ENCODE measurements at places on chromosomes 12 and 14.

- DNase-seq = no peak
These were observed 15.6 kb downstream of the MVK start for GRCh38 chr12:109589240-109589590.

DNA sequence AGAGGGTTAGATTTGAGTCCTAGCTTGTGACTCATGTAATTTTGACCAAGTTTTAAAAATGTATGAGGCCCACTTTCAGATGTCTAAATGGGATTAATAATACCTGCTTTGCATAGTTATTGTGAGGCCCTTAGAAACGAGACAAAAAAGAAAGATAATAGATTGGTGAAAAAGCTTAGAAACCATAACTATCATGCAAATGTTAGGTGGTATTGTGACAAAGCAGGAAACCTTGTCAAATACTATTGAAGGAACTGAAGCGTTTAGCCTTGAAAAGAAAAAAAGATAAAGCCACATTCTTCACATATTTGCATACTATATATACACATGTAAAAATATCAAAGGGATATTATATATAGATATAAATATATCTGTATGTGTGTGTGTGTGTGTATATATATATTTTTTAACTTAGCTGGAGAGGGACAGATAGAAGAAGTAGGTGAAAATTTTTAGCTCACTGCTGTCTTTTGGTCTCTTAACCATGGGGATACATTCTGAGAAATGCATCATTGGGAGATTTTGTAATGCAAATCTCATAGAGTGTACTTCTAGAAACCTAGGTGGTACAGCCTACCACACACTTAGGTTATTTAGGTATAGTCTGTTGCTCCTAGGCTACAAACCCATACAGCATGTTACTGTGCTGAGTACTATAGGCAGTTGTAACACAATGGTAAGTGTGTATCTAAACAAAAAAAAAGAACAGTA lies 270.3 kb downstream of the CCDC91 start:
- DNase-seq = no peak

- DNase-seq = no peak
These were observed 12.7 kb downstream of the LTBP2 start for GRCh38 chr14:74599321-74599761.

DNA sequence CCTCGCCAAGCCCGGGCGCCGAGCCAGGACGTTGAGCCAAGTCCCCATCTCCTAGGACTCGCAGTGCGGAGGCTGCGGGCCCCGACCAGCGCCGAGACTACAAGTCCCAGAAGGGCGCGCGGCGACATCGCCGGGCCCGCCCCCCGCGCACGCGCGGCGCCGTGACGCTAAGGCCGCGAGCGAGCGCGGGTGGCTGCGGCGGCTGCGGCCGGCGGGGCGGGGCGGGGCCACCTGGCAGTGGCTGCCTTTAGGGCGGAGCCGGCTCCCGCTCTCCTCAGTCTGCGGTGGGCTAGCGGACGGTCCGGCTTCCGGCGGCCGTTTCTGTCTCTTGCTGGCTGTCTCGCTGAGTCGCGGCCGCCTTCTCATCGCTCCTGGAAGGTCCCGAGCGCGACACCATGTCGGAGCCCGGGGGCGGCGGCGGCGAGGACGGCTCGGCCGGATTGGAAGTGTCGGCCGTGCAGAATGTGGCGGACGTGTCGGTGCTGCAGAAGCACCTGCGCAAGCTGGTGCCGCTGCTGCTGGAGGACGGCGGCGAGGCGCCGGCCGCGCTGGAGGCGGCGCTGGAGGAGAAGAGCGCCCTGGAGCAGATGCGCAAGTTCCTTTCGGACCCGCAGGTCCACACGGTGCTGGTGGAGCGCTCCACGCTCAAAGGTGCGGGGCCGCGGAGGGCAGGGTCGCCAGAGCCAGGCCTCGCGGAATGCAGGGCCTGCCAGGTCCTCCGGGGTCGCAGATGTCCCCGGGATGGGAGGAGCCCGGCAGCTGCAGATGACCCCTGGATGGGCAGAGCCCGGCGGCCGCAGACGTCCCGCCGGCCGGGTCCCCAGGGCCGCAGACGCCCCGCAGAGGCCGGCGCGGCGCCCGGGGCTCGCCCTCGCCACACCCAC lies at the start of gene DYNC1H1:
Gene DYNC1H1 (plus strand): TSS at position 277 of the 884 bp plus-strand sequence. CDS start 119 bp downstream, at position 396.
- DNase-seq = peak; percentile 90

GRCh38 chr14:30227436-30227835 lies 299.8 kb upstream of the PRKD1 start:
- DNase-seq = no peak

DNA sequence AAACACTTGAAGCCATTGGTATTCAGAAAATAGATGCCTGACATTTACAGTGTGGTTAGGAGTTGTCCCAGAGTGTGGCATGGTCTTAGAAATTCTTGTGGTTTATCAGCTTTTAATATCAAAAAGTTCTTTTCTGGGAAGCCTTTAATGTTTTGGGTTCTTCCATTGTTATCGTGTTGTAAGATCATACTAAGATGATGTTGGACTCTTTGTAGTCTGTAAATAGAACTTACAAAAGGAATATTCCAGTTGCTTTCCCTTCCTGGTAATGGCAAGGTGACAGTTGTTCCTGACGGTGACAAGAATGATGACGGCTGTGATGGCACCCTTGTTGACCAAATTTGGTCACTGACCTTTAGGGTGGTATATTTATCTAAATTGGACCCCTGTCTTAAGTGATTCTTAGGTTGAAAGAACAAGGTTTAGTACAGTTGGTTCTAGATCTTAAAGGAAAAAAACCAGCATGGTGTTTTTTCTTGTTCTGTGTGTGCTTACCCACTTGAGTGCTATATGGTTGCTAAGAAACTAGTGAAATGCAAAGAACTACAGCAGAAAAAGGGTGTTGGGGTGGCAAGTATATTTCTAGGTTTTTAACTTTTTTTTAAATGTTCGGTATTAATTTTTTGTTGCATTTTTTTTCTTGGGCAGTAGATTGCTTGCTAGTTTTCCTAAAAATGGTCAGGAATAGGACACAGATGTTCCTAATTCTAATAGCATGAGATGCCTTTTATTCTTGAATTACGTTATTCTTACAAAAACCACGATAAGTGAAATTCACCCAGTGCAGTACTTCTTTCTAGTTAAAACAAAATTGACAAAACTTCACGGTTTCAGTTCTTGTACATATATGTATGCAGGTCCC lies 2.1 kb downstream of the ATP2A2 start:
- DNase-seq = no peak

GRCh38 chr12:57498571-57498970 lies 10.7 kb downstream of the MARS1 start:
- DNase-seq = no peak

GRCh38 chr12:131129839-131130238 lies 176.1 kb downstream of the ADGRD1 start:
- peak; percentile 72 for DNase-seq

GRCh38 chr14:58643366-58643765 lies 5.6 kb downstream of the DACT1 start:
- DNase-seq = no peak

- no peak for DNase-seq
These were observed 9.0 kb downstream of the SERPINA12 start for GRCh38 chr14:94500264-94500663.

- no peak for DNase-seq
These were observed 9.3 kb downstream of the CD163L1 start for GRCh38 chr12:7434670-7435069.

GRCh38 chr14:84797326-84797725 lies 732.6 kb upstream of the FLRT2 start:
- DNase-seq = no peak

DNA sequence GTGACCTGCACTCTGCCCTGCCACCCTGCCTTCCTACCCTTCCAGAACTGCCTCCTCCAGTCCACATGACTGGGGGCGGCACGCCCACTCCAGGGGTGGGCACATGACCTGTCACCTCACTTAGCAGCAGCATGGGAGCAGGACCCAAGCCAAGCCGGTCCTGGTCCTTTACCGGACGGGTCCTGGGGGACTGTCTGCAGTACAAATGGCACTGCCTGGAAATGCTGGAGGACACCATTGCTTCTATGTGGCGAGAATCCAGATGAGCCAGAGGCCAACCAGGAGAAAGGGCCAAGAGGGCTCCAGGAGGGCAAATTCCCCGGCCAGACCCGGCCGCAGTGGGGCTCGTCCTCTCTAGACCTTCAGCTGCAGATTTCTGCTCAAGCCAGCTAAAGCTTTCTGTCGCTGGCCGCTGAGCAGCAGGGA lies 33.1 kb downstream of the ITPK1 start:
- DNase-seq = no peak

GRCh38 chr14:41521891-41522290 lies 84.8 kb upstream of the LRFN5 start:
- DNase-seq = no peak

GRCh38 chr14:35034440-35034833 lies 11.6 kb upstream of the FAM177A1 start:
- no peak for DNase-seq

DNA sequence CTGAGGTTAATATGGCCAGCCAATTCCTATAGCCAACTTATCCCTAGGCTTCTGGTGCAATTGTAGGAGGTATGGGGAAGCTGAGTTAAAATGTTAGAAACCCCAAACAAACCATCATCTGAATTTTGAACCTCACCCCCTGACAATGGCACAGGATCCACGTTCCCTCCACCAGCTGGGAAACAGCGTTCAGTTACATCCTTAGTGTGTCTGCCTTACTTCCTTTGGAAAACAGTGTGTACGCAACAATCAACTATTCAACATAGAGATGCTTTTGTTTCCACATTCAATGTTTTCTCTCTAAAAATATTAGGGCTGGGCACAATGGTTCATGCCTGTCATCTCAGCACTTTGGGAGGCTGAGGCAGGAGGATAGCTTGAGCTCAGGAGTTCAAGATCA lies 203.4 kb downstream of the TTC7B start:
- DNase-seq = no peak
